ENCODE measurements at places on chromosomes 1 and 21. TPM values are rescaled to one million over a fixed set of nuclear protein-coding genes. Genes with fewer than 3 reads are reported as not detected.
A peak's percentile ranks its signal among the peaks of the same experiment; 100 is the strongest.

DNA sequence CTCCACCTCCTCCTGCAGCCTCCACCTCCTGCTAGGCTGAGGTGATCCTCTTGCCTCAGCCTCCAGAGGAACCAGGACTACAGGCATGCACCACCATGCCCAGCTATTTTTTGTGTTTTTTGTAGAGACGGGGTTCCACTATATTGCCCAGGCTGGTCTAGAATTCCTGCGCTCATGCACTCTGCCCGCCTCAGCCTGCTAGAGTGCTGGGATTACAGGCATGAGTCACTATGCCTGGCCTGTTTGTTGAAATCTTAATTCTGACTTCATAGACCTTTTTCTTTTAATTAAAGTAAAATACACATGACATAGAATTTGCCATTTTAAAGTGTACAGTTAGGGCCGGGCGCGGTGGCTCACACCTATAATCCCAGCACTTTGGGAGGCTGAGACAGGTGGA is 42.7 kb downstream of the FAAP20 start:
- no peak for DNase-seq

- peak; percentile 37 for DNase-seq
Measured at GRCh38 chr1:233114159-233114558, 163.7 kb downstream of the NTPCR start.

The LCE1F gene
- not detected for total RNA-seq

The LHX8 gene
- not detected for total RNA-seq

The OPRD1 gene
- 1.8 TPM for total RNA-seq

The EFNA3 gene
- 3.9 TPM for total RNA-seq

DNA sequence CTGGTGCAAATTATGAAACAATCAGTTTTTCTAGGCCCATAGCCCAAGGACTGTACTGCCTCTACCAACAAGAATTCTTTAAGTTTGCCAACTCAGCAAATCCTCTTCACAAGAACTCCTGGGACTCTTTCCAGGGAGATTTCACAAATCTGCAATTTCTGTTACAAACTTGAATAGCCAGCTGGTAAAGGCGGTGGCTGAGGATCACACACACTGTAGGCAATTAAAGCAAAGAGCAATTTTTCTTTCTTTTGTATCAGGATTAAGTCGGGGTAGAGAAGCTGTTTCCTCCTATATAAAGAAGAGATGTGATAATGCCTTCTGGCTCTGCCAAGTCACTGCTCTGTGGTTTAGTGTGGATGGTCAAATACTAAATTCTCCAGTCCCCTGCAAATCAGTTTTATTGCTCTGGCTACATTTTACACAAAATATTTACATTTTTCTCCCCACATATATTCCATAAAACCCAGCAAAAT is 1.7 kb downstream of the ALDH9A1 start:
- DNase-seq: no peak

GRCh38 chr1:88888750-88889149 is 2.6 kb downstream of the GTF2B start:
- no peak for DNase-seq

Data from H9 (cell line).